ENCODE measurements at places on chromosomes 11 and 22. TPM values are rescaled to one million over a fixed set of nuclear protein-coding genes. Genes with fewer than 3 reads are reported as not detected.

Gene TTLL1
- 18.2 TPM for total RNA-seq

Gene PATE2
- not detected for total RNA-seq

Gene GRM5
- total RNA-seq = 0.15 TPM

Gene TPBGL
- not detected for total RNA-seq

Gene MEI1
- total RNA-seq = 0.52 TPM

Gene TESMIN
- 5.0 TPM for total RNA-seq

Gene POU2AF2
- total RNA-seq = not detected

Gene PDGFB
- total RNA-seq = 66.9 TPM

Gene HOATZ
- not detected for total RNA-seq

Gene LMO1
- not detected for total RNA-seq

Gene KCNJ1
- not detected for total RNA-seq

Gene DENND6B
- 11.9 TPM for total RNA-seq

Gene DGKZ
- 32.1 TPM for total RNA-seq

Gene MPPED2
- 0.10 TPM for total RNA-seq

Gene AP1B1
- 66.5 TPM for total RNA-seq

Gene CLTCL1
- total RNA-seq = 24.5 TPM

Gene TMEM132A
- 213 TPM for total RNA-seq

Gene PRG3
- not detected for total RNA-seq

Gene SLC37A2
- 0.45 TPM for total RNA-seq

Gene MAML2
- total RNA-seq = 6.1 TPM

Gene PKP3
- 1.7 TPM for total RNA-seq

Gene SPON1
- 2.9 TPM for total RNA-seq

Measured in renal cortical epithelial cell (primary cell).